ENCODE measurements at places on chromosomes 4 and X.

DNA sequence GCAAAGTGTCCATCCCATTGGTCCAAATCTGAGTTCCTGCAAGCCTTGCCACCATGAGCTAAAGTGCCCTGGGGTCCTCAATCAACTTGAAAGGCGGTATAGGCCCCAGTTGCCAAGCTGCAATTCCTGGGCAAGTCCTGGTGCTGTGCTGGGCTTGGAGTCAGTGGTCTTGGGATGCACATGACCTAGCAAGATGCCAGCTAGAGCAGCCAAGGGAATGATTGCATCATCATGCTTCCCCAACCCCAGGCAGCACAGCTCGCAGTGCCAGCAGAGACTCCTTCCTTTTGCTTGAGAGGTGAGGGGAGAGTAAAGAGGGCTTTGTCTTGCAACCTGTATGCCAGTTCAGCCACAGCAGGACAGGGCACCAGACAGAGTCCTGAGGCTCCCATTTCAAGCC lies 50.5 kb downstream of the KCNIP4 start:
- no peak for DNase-seq
- no peaks in the 10 kb centered on the region for H3K36me3 ChIP-seq
- no peak overlapping the region for H3K4me3 ChIP-seq
- no peaks in the 10 kb centered on the region for H3K4me1 ChIP-seq
- no peak overlapping the region for H3K27ac ChIP-seq

- H3K27me3 ChIP-seq: no peaks in the 10 kb centered on the region
- H3K27ac ChIP-seq: no peak overlapping the region
- no peaks in the 10 kb centered on the region for H3K36me3 ChIP-seq
- no peak for DNase-seq
Measured at GRCh38 chr4:38921151-38921550, 53.5 kb downstream of the FAM114A1 start.

DNA sequence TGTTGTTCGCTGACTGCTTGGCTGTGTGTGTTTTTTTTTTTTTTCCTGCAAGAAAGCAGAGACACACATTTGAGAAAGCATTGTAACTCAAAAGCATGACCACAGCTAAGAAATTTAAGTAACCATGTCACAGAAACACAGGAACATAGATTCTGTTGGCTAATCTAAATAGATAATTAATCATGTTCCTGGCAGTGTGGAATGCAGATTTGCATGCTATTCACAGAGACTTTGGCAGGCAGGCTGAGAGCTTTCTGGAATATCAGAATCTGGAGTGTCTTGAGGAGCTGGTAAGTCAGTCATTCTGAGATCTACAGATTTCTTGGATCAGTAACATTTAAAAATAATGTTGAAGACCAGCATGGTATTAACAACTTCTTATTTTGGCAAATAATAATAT lies 33.2 kb upstream of the SMS start:
- no peak overlapping the region for H3K4me3 ChIP-seq
- no peaks in the 10 kb centered on the region for H3K36me3 ChIP-seq
- no peaks in the 10 kb centered on the region for H3K27me3 ChIP-seq
- no peak for DNase-seq
- peaks cover 23% of the 10 kb centered on the region for H3K4me1 ChIP-seq
- H3K27ac ChIP-seq: no peak overlapping the region

DNA sequence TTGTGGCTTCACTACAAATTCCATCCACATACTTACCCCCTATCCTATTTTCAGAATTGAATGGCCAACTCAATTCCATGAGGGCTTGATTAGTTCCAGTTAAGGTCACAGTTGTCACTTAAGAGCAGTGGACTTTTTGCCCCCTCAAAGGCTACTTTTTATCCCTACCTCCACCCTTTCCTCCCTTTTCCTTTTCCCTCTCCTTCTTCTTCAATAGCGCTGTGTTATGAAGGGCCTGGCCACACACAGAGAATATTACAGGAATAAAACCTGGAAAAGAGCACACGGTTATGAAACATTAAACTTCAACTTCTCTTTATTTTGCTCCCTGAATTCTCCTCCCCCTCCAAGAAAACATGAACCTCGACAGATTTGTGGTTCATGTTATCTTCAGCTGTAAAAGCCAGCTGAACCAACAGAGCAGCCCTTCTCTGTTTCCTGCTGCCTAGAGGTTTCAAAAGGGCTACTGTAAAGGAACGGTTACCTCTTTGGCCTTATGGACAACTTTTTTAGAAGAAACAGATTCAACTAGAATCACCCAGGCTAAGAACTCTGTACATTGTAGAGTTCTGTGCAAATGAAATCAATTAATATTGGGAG lies 87.0 kb upstream of the RPL34 start:
- H3K27me3 ChIP-seq: no peaks in the 10 kb centered on the region
- no peak for DNase-seq
- no peak overlapping the region for H3K4me3 ChIP-seq

DNA sequence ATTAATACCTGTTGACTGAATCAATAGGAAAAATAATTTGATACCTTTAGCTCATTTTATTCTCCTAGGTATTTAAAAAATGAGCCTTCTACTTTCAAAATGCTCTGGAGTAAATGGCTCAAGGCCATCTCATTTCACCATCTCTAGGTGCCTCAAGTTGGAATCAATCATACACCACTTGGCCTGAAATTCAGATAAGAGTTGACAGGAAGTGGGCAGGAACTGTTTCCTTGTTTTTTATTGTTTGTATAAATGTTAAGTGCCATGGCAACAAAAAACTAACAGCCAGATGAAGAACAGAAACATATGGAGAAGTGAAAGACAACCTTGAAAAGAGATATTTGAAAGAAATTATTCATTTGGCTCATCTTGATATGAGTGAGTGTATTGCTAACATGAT lies 12.4 kb downstream of the LIMCH1 start:
- H3K4me3 ChIP-seq: no peak overlapping the region
- H3K4me1 ChIP-seq: no peaks in the 10 kb centered on the region
- no peaks in the 10 kb centered on the region for H3K36me3 ChIP-seq
- H3K27me3 ChIP-seq: no peaks in the 10 kb centered on the region
- no peak for DNase-seq

DNA sequence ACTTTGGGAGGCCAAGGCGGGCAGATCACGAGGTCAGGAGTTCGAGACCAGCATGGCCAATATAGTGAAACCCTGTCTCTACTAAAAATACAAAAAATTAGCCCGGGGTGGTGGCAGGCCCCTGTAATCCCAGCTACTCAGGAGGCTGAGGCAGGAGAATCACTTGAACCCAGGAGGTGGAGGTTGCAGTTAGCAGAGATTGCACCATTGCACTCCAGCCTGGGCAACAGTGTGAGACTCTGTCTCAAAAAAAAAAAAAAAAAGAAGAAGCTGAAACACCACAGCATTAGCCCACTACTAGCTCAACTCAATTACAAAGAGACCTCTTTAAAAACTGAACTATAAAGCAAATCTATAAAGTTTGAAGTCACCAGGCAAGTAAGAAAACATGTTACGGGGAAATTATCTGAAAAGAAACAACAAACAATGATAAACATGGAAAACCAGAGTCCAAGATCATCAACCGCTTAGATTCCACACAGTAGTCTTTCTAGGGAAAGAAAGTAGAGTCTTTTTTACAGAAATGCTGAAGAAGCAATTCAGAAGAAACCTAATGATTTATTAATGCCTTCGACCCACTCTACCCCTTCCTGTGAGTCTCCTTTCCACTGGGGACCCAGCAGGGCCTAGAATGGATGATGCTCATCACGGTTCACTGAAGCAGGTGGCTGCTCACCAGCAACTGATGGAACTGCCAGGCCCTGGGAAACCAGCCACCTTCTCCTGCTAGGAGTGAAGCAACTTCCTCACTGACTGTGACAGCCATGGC lies 6.6 kb downstream of the SAT1 start:
- H3K4me3 ChIP-seq: no peak overlapping the region
- H3K27ac ChIP-seq: no peak overlapping the region
- DNase-seq: no peak
- no peaks in the 10 kb centered on the region for H3K36me3 ChIP-seq
- H3K4me1 ChIP-seq: peaks cover 18% of the 10 kb centered on the region
- no peaks in the 10 kb centered on the region for H3K27me3 ChIP-seq

DNA sequence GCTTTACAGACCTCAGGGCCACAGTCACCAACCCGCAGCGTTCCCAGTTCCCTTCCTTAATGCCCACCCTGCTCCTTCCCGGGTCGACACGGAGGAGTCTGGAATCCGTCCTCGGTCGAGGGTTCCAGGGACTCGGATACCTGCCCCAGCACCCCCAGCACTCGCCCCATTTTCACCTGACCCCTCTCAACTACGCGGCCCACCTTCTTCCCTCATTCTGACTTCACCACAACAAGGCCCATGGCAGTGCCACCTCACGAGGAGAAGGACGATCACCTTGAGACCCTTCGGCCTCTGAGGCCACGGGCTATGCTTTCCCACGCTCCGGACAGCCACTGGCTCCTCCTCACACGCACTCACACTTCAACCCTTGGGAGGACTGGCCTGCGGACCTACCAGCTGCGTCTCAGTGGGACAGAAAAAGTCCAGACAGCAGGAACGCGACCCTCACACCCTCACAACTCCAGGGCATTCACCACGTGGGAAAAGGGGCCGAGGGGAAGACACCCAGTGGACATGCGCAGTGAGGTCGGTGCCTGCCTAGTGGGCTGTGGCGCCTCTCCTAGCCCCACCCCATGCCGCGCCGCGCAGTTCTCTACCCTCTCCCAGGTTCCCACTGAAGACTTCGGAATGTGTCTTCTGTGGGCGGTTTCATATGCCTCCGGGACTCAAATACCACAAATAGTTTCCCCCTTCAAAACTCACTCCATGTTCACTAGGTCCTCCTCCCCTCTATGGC lies at the start of gene XAGE3:
Gene XAGE3, minus strand, starts transcription at position 474 of the 739 bp plus-strand sequence. CDS start 950 bp downstream, outside the sequence.
- no peak within 1 kb of the TSS for H3K4me3 ChIP-seq
- DNase-seq: no peak
- H3K4me1 ChIP-seq: no peaks in the 10 kb centered on the region

GRCh38 chrX:12329476-12329875 lies 191.2 kb downstream of the FRMPD4 start:
- DNase-seq: no peak
- H3K4me3 ChIP-seq: no peak overlapping the region
- H3K4me1 ChIP-seq: no peaks in the 10 kb centered on the region
- H3K36me3 ChIP-seq: no peaks in the 10 kb centered on the region

DNA sequence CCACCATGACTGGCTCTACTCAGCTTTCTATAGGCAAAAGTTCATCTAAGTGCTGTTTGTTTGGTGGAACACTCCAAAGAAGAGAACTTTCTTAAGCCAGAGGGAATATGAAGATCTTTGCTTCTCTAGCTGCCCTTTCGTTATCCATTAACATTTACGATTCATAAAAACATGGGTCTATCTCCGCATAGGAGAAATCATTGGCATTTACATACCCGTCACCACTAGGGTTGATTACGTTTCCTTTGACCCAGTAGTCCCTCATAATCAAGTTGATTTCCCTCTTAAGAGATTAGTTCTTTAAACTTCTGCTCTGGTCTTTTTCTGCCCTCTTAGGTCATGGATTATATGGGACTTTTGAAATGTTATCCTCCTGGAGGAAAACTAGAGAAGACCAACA lies 57.5 kb downstream of the PTCHD1 start:
- H3K4me3 ChIP-seq: no peak overlapping the region
- no peak overlapping the region for H3K27ac ChIP-seq

- no peak within 1 kb of the TSS for H3K4me3 ChIP-seq
- no peak within 1 kb of the TSS for H3K27ac ChIP-seq
- no peaks in the 10 kb centered on the region for H3K27me3 ChIP-seq
- no peaks in the 10 kb centered on the region for H3K36me3 ChIP-seq
- DNase-seq: no peak
- H3K4me1 ChIP-seq: peaks cover 1% of the 10 kb centered on the region
Measured at GRCh38 chr4:39032218-39033085, at the start of gene TMEM156. TSS of gene TMEM156 (minus strand) at chr4:39032409. CDS start at chr4:39032313, 96 bp downstream.

GRCh38 chr4:184011826-184012380 lies 106.8 kb downstream of the STOX2 start:
- DNase-seq: no peak
- no peak overlapping the region for H3K27ac ChIP-seq
- H3K4me1 ChIP-seq: no peaks in the 10 kb centered on the region
- no peaks in the 10 kb centered on the region for H3K27me3 ChIP-seq
- no peaks in the 10 kb centered on the region for H3K36me3 ChIP-seq

GRCh38 chr4:102477657-102478056 lies 23.5 kb upstream of the NFKB1 start:
- H3K27ac ChIP-seq: no peak overlapping the region
- no peaks in the 10 kb centered on the region for H3K36me3 ChIP-seq
- H3K4me3 ChIP-seq: no peak overlapping the region
- H3K4me1 ChIP-seq: no peaks in the 10 kb centered on the region

- DNase-seq: no peak
- no peaks in the 10 kb centered on the region for H3K27me3 ChIP-seq
- H3K27ac ChIP-seq: no peak overlapping the region
- H3K36me3 ChIP-seq: peaks cover 6% of the 10 kb centered on the region
Measured at GRCh38 chrX:24167719-24168472, 18.4 kb downstream of the ZFX start.

GRCh38 chrX:136999024-136999423 lies 34.8 kb downstream of the GPR101 start:
- H3K4me1 ChIP-seq: no peaks in the 10 kb centered on the region
- DNase-seq: no peak
- no peak overlapping the region for H3K27ac ChIP-seq
- H3K27me3 ChIP-seq: no peaks in the 10 kb centered on the region
- H3K36me3 ChIP-seq: no peaks in the 10 kb centered on the region

- H3K27me3 ChIP-seq: no peaks in the 10 kb centered on the region
- no peak overlapping the region for H3K4me3 ChIP-seq
- H3K27ac ChIP-seq: no peak overlapping the region
- peak; percentile 41 for DNase-seq
- no peaks in the 10 kb centered on the region for H3K36me3 ChIP-seq
Measured at GRCh38 chrX:12709047-12709446, 82.2 kb upstream of the PRPS2 start.

DNA sequence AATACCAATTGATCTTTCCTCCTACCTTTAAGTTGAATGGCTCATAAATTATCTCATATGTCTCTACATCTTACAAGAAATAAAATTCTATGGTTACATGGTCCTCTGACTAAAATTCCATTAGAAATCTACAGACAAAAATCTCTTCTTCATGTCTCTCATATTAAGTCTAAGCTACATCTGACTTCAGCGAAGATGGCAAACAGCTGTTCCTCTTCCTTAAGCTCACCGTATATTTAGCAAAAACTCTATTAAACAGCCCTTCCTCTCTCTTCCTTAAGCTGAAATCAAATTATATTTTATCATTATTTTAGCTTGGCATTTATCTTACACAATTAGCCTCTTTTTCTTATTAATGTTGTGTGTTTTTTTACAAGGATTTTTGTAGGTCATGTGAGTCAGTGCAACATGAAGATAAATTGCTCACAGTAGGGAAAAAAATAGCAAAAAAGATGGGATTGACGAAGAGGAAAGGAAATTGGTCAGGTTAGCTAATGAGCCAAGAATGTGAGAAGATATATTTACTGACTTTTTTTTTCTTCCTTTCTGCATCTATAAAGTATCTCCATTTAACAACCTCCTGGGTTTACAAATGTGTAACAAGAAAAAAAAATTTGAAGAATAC lies 2412.8 kb downstream of the ARAP2 start:
- H3K36me3 ChIP-seq: no peaks in the 10 kb centered on the region
- no peaks in the 10 kb centered on the region for H3K27me3 ChIP-seq
- no peak overlapping the region for H3K4me3 ChIP-seq
